SW 1271 (cell line): ENCODE measurements at places on chromosomes 12 and 14.
A peak's percentile ranks its signal among the peaks of the same experiment; 100 is the strongest.

GRCh38 chr12:64039281-64039871, 182.7 kb downstream of the KICS2 start:
- DNase-seq = no peak

GRCh38 chr14:69901113-69901951, 22.1 kb downstream of the SMOC1 start:
- DNase-seq = no peak

- DNase-seq = no peak
Measured at GRCh38 chr12:32532951-32533350, 133.6 kb downstream of the FGD4 start.

GRCh38 chr14:106872611-106873446, 1346.4 kb downstream of the TMEM121 start:
- peak; percentile 73 for DNase-seq

DNA sequence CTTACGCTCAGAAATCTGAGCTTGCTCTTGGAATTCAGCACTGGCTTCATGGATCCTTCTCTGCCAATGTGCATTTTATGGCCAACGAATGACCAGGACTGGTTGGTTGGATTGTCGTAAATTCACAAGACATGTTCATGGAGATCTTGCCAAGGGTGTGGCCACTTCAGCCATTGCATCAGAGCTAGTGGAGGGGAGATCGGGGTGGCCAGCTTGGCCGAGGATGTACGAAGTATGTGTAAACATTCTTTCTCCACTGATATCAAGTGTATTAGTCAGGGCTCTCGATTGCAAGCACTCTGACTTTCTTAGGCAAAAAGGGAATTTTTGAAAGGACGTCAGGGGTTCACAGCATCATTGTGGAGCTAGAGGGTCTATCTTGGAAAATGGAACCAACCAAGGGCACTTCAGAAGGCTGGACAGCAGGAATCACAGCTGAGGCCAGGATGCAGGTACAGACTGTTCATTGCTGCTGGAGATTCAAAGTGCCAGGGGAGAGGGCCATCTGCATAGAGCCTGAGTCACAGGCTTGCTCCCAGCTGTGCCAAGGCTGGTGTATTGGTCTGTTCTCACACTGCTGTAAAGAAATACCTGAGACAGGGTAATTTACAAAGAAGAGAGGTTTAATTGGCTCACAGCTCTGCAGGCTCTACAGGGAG, 32.9 kb upstream of the ADGRD1 start:
- DNase-seq = no peak

GRCh38 chr14:101620821-101621785, 59.8 kb downstream of the DIO3 start:
- DNase-seq = no peak

DNA sequence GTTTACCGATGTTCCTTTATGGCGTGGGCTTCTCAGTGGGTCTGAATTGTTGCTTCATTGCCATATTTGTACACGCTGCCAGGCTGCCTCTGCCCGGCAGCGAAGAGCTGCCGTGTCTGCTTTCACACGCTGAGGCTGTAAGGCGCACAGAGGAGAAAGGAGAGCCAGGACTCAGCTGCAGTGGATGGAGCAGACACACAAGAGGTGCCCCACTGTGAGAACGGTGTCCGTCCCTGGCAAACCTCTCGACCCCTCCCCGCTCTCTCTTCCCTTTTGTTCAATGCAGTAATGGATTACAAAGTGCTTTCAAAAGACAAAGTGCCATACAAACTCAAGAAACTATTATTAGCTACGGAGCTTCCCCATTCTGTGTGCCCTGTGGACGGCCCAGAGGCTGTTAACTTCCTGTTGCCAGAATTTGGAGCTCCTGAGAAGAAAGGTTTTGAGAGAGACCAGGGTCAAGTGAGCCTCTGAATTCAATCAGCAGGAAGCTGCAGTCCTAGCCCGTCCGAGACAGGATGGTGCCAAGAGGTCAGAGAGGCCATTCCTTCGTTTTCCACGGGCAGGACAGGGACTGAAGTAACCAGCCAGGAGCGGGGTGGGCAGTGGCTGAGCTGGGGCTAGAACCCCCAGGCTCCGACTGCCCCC, 15.8 kb downstream of the CCND2 start:
- DNase-seq = no peak

GRCh38 chr14:78530078-78530477, 359.9 kb downstream of the NRXN3 start:
- no peak for DNase-seq

DNA sequence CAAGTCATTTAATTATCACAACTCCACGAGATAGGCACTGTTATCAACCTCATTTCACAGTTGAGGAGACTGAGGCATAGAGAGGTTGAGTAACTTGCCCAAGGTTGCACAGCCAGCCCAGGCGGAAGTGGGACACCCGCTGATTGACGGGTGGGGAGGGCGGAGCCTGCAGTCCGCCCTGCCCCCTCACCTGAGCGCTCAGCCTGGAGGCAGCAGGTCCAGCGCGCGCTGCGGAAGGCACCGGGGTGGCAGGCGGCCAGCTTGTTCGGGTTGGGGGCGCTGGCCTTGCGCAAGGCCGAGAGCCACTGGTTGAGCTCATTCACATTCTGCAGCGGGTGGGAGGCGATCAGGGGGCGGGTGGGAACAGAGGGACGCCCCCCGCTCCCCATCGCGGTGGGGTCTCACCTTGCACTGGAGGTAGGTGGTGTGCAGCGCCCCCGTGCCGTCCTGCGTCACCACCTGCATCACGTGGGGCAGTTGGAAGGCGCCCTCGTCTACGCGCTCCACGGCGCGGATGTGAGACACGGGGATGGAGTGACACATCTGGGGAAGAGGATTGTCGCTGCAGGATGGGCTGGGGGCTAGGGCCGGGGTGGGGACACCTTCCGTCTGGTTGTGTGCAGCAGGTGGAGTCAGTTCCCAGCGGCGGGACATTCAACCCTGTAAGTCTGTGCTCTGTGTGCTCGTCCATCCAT, 31.7 kb downstream of the RASAL1 start:
- DNase-seq = no peak

GRCh38 chr14:32669391-32669790, 269.3 kb upstream of the NPAS3 start:
- no peak for DNase-seq

GRCh38 chr12:2555487-2556082, 239.2 kb upstream of the FKBP4 start:
- no peak for DNase-seq
